Natural killer cell treated with Interleukin-12 subunit alpha and Interleukin-12 subunit beta and Interleukin-15 and Interleukin-18, amount 100 ng/mL, for 72 hours (primary cell): ENCODE measurements at places on chromosomes 12 and 14. TPM values are rescaled to one million over a fixed set of nuclear protein-coding genes. Genes with fewer than 3 reads are reported as not detected.

- DNase-seq, result no peak
These were observed 216.1 kb downstream of the NUAK1 start for GRCh38 chr12:105922670-105923102.

GRCh38 chr12:94832780-94833681, 170.5 kb downstream of the NDUFA12 start:
- DNase-seq, result no peak

The RPL6 gene
- 1,014 TPM for total RNA-seq

The KRT5 gene
- total RNA-seq, result not detected
